Stimulated activated CD4-positive, alpha-beta T cell treated with anti-CD3 and anti-CD28 coated beads, TNF-alpha, amount 100 ng/mL, for 1 hour (primary cell): ENCODE measurements at places on chromosomes 2 and 18.

- no peak for DNase-seq
Observed at GRCh38 chr2:73762571-73762970, 17.3 kb downstream of the DUSP11 start.

DNA sequence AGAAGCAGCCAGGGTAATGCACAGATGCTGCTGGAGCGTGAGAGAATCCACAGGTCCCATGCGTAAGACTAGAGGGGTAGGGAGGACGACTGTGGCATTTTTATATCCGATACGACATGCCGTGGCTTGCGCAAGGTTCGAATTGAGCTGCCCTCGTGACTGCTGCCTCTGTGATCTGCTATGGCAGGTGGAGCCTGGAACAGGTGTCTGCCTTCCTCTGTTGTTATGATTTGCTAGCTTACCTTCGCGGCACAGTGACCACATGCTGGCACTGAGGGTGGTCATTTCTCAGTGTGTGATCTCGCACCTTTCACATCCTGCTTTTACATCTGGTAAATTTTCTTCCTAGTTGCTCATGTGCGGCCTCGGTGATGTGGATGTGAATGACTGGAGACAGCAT is 240.2 kb downstream of the ALPK2 start:
- DNase-seq: no peak

DNA sequence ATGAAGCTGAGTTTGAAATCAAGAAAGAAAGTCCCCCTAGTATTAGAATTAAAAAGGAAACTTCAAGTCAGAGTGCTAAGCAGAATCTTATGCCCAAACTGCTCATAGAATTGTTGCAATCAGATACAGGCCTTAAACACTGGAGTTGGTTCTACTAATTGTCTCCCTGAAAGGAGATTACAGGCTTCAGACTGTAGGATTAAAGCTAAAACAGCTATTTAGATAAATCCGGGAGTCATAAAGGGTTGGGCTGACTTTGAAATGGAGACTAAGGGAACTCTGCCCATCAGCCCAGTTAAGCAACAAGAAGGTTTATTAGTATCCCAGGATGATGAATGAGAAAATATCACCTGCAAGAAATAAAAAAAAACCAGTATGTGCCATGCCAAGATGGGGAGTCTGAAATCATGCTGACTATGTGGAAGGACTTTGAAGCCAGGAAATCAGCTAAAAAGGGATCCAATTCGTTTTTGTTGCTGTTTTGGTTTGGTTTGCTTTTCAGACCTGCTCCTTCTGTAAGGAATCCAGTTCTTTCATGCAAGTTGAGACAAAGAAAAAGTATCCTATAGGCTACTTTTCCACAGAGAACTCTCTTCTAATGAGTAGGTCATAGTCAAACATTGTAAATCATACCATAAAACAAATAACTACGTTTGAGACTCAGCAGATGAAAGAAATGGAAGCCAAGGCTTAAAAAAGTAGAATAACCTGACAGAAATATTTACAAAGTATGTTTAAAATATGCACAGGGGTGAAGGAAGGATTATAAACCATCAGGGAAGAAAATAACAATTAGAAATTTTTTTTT is 37.6 kb upstream of the MSTN start:
- DNase-seq: no peak

GRCh38 chr2:55879976-55880375 is 43.6 kb downstream of the EFEMP1 start:
- no peak for DNase-seq

GRCh38 chr2:151007365-151007764 is 254.3 kb downstream of the RBM43 start:
- DNase-seq: no peak

GRCh38 chr2:85527787-85528186 is 11.2 kb upstream of the MAT2A start:
- no peak for DNase-seq

DNA sequence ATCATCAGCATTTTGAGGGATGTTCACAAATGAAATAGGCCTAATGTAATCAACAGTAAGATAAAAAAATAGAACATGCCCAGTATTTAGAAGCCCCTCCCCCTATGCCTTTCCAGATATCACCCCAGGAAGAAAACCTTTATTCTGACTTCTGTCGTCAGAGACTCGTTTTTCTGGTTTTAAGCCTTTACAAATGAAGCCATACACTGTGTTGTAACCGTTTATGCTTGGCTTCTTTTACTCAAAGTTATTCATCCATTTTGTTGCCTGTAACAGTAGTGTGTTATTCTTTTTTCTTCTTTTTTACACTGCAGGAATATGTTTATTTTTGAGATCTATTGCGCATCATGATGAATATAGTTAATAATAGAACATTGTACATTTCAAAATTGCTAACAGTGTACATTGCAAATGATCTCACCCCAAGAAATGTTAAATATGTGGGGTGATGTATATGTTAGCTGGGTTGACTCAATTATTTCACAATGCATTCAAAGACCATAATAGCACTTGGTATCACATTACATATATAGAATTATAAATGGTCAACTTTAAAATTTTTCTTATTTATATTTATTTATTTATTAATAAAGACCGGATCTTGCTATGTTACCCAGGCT is 28.1 kb upstream of the PNPT1 start:
- DNase-seq: no peak

- DNase-seq: no peak
Observed at GRCh38 chr2:159738509-159739390, 26.4 kb downstream of the MARCHF7 start.

DNA sequence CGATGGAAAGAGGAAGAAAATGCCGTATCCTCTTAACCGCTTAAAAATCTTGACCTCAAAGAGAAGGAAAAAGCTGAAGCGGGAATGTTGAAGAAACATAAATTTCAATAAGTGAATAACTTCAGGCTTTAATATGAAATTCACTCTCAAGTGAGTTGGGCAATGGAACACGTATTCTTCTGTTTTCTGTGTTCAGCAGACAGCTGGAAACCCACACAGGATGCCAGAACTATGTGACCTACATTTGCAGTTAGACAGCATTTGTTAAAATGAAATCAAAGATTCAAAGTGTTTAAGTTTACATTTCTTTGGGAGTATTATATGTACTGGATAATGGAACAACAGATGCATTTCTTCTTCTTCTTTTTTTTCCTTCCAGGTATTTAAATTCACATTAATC is 80.5 kb upstream of the SPATS2L start:
- DNase-seq: no peak

- DNase-seq: no peak
Observed at GRCh38 chr2:27551514-27551913, 31.3 kb upstream of the ZNF512 start.

DNA sequence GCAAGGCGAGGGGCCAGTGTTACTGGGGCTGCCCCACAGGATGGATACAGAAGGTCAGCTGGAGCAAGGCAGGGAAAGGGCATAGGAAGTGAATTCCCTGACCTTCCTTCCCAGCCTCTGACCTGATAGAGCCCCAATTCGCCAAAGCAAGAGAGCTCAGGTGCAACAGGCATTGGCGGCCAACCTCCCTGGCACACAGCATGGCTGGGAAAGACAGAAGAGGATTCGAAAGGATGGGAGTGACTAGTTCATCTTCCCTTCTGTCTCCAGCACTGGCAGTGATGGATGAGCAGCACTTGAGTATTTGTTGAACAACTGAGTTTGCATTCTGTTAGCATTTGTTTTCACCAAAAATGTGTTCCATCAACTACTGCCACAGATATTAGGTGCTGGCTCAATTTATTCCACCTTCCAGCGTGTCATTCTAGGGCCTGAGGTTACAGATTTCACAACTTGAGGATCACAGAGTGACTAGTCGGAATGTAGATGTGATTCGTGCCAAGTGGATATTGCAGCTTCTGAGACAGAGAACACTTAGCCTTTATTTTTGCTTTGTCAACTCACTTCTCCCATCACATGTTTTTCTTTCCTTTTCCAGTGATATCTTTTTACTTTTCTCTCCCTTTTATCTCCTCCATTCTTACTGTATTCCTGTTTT is 6.2 kb downstream of the COPS8 start:
- no peak for DNase-seq

DNA sequence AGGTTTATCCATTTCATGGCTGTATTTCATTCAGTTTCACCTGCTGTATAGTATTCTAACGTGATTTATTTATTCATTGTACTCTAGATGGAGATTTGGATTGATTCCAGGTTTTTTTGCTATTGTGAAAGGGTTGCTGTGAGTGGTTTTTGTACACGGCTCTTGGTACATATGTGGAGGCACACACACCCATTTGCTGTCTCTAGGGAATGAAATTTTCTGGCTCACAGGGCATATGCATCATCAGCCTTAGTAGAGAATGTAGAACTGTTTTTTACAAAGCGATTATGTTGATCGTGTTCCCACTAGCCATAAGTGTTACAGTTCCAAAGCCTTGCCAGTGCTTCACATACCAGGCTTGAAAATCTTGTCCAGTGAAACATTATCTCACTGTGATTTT is 5.1 kb downstream of the SPTBN1 start:
- no peak for DNase-seq

DNA sequence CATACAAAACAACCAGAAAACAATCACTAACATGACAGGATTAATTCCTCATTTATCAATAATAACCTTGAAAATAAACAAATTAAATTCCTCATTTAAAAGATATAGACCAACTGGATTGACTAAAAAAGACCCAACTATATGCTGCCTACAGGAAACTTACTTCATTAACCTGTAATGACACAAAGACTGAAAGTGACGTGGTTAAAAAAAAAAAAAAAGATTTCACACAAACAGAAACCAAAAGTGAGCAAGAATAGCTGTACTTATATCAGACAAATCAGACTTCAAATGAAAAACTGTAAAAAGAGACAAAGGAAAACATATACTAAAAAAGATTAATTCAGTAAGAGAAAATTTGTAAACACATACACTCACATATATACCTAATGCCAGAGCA is 201.2 kb downstream of the CCDC178 start:
- DNase-seq: no peak

DNA sequence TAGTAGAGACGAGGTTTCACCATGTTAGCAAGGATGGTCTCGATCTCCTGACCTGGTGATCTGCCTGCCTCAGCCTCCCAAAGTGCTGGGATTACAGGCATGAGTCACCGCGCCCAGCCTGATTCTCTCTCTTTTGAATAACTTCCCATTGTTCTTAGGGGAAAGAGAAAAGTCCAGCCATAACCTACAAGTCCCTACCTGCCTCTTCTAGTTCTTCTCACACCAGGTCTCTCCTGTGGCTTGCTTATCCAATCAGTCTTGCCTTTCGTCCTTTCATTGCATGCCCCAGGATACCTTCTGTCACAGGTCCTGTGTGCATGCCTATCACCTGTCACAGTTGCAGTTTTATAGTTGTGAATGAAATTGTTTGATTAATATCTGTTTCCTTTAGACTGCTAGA is 148.1 kb downstream of the SLC4A3 start:
- no peak for DNase-seq

- no peak for DNase-seq
Observed at GRCh38 chr2:36013064-36013463, 342.5 kb upstream of the CRIM1 start.

- DNase-seq: no peak
Observed at GRCh38 chr2:152497481-152498052, 162.6 kb downstream of the FMNL2 start.

- DNase-seq: no peak
Observed at GRCh38 chr2:72830273-72830672, 4.4 kb upstream of the EXOC6B start.

- DNase-seq: no peak
Observed at GRCh38 chr2:176514276-176514675, 245.0 kb downstream of the MTX2 start.

DNA sequence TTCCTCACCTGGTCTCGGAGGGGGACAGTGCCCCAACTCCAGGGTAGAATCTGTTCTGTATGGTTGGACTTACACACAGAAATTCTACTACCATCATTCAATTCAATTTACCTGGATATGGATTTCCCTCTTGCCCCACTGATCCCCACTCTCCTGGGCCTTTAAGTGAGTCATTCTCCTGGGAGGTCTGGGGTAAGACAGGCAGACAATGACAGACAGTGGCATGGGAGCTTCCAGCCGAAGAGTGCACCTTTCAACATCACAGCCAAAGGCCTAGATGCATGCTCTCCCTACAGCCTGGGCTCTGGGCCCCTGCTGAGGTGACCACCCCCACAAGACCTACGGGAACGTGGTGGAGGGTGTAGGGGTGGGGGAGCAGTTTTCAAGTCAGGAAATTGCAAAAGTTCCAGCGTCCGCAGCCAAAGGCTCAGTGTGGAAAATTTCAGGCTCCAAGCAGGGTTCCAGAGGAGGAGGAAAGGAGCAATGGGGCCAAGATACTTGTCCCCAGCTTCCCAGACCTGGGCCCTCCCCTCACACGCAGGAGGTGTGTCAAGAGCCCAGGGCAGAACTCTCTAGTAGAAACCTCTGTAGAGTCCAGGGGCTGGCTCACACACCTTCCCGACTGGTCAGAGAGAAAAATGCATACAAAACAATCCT is 296.4 kb downstream of the CYP26B1 start:
- DNase-seq: no peak

- DNase-seq: no peak
Observed at GRCh38 chr2:126635736-126636135, 20.2 kb upstream of the GYPC start.

DNA sequence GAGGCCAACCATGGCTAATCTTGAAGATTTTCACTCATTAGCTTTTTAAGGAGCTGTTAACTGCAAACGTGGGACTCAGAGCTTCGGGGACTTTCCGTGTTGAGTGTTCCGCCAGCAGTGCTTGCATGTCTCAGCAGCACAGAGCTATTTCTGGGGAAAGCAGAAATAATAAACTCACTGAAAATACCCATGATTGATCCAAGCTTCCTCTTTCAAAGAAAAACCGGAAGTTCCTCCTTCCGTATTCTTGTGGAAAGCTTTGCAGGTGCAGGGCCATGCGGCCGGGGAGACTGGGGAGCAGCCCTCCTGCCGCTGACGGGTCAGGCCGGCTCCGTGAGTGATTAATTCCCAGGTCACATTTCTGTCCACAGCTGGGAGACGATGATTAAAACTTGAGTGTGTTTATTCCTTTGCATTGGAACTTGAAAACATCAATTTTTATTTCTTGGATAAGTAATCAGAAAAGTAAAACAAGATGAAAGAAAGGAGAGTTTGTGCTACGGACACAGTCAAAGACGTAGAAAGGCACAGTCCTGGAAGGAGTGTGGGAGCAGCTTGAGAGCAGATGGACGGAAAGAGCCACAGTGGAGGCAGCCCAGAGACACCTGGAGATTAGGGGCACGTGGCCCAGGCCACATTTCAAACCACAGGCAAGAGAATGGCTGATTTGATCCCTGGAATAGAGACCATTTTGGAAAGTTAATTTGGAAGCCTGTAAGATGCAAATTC is 54.2 kb upstream of the CTDP1 start:
- DNase-seq: no peak

- DNase-seq: no peak
Observed at GRCh38 chr18:22024924-22025323, 144.5 kb upstream of the GATA6 start.

DNA sequence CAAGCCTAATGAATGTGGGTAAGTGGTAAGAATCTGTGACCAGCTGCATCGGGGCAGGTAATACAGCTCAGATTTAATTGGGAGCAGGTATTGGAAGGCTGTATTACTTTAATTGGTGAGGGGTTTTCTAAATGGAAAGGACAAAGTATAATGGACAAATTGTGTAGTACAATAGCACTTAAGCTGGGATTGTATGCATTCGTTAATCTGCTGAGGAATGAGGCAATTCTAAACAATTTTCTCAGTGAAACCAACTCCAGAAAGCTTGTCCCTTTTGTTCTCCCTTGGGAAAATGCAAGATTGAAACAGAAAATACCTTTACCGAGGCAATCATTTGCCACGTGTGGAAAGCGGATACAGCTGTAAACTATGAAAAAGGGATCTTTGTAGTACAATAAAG is 801.6 kb upstream of the POU3F3 start:
- DNase-seq: no peak

- DNase-seq: no peak
Observed at GRCh38 chr18:23953984-23954383, 60.6 kb upstream of the TTC39C start.
